Amniotic epithelial cell (primary cell): ENCODE measurements at places on chromosomes 7 and 10.

DNA sequence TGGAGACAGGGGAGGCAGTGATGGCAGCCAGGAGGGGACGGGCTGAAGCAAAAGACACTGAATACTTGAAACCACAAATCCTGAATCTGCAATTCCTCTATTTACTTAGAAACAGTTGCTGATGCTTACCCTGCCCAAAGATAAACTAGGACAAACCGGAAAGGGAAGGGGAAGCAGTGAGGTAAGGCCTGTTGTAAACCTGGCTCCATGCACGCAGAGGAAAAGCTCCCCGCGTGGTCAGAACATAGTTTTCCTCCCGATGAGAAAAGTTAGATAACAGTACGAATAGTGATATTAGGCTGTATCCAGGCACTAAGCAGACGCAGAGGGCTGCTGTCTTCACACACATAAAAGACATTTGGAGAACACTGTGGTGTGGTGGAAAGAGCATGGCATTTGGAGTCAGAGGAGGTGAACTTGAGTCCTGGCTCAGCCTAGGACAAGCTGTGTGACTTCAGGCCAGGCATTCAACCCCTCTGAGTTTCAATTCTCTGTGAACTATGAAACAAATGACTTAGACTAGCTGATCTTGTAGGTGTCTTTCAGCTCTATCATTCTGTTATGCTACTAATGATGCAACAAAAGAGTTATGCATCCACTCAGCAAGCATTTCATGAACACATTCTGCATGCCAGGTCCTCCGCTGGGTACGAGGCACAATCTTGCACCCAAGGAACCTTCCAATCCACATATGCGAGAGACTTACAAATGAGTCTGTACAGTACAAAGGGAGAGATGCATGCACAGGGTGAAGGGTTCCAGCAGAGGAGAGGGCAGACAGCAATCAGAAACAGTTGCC, 80.9 kb downstream of the SORBS1 start:
- DNase-seq = no peak

- no peak for DNase-seq
Observed at GRCh38 chr10:60086862-60087261, 180.5 kb upstream of the CCDC6 start.

DNA sequence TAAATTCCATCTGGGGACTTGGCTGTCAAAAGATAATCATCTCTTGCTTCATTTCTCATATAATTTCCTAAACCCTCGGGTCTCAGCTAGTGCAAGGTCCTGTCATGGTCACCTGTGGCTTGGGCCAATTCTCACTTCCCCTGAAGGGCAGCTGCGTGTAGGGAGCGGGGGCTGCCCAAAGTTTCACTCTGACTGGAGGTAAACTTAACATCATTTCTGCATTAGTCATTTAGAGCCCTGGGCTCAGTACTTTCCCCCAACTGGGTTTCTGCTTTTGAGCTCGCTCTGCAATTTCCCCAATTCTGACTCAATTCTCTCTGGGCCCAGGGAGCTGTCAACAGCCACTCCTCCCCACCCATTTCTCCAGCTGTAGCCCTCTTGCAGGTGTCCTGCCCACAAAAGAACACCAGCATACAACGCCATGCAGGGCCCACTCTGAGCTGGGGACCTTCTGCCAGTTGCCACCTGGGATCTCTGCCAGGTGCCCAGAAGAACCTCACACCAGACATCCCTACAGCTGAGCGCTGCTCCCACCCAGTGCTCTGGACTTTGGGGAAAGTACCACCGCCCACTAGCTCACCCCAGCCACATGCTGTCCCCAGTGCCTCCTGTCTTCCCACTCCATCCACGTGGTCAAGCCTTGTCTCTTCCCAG, 37.9 kb downstream of the VOPP1 start:
- peak; percentile 30 for DNase-seq

- no peak for DNase-seq
Observed at GRCh38 chr7:69399401-69399800, 198.9 kb upstream of the AUTS2 start.

DNA sequence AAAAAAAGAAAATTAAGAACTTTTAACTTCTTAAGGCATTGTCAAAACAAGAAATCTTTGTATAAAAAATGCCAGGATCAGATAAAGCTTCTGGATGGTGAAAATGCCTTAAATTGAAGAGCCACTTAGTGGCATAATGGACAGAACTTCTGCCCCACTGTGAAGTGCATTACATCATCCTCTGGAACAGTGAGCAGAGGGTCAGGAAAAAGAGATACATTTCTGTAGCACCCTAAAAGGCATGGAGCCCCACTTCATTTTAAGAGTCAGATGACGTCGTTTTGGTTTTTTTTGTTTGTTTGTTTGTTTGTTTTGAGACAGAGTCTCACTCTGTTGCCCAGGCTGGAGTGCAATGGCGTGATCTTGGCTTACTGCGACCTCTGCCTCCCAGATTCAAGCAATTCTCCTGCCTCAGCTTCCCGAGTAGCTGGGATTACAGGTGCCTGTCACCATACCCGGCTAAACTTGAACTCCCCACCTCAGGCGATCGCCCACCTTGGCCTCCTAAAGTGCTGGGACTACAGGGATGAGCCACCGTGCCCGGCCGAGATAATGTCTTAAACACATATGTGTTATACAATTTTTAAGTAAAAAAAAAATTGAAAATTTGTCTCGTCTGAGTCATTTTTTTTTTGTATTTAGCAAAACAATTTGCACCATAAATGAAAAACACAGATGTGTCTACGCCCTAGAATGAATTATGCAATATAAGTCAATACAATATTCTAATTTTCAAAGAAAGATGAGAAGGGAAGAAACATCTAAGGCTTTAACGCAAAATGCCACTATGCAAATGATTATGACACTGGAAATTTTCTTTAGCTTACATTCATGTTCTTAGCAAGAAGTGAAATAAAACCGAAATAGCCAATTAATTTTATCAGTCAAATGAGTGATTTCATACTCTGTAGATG, 29.2 kb downstream of the SLC13A1 start:
- no peak for DNase-seq

DNA sequence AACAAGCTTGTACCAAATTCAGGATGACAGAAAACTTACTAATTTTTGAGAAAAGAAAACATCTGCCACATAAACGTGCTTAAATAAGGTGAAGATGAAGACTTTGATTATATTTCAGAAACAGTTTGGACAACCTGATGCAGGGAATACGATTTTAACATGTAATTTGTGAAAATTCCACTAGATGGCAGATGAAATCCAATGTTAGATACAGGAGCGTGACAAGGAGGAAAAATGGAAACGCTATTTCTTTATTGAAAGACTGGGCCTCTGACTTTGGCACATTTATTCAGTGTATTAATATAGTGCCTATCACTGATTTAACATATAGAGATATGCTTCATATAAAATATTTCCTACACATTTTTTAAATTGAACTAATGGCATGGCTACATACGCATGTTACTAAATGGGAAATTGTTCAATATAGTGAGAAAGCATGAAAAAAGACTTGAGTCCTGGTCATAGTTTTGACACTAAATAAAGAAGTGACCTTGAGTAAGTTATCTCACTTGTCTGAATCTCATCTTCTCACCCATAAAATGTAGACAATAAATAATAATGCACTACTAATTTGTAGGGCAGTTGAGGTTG, 60.7 kb downstream of the CD36 start:
- DNase-seq = peak; percentile 47
